Hematopoietic multipotent progenitor cell treated with erythropoietin and hydrocortisone succinate and interleukin-3 and kit ligand, for 8 days (in vitro differentiated cells): ENCODE measurements at places on chromosomes 6 and 20.

DNA sequence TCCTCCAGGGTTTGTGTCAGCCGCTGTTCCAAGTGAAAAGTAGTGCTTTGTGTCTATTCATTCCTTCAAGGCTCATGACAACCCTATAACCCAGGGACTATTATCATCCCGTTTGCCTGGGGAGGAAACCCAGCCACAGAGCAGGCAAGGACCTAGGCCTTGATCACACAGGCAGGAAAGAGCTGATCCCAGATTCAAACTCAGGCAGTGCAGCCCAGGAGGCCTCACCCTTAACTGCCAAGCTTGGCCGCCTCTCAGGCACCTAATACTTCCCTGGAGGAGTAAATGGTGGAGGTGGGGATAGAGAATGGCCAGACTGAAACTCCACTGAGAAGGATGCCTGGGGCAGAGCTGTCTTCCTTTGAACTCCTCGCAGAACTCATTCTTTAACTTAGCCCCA, 215.1 kb upstream of the QKI start:
- DNase-seq = no peak

DNA sequence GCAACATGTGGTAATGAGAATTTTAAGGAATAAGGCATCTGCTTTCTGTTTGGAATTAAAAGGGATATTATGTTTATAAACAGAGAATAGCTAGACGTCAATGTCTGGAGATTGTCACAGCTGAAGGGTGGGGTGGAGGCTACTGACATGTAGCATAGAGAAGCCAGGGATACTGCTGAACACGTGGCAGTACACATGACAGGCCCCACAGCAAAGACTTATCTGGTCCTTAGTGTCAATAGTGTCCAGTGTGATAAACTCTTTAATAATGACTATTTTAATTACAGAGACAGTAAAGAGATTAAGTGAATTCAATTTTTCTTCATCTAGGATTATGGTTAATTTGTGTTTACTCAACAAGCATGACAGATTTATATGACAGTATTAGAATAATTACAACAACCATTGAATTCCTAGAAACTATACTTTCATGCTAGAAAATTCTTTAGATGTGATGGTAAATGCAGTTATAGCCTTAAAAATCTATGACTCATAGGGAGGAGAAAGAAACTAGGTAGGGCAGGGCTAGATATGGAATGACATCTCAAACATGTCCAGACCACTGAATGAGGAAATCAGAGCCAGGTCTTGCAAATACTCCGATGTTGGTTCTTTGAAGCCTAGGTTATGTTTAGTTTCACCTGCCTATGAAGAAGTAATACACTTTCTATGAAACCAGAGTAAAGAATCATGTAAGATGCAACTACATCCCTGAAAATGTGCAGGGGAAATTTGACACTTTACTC, 399.5 kb downstream of the PHF3 start:
- DNase-seq = no peak

DNA sequence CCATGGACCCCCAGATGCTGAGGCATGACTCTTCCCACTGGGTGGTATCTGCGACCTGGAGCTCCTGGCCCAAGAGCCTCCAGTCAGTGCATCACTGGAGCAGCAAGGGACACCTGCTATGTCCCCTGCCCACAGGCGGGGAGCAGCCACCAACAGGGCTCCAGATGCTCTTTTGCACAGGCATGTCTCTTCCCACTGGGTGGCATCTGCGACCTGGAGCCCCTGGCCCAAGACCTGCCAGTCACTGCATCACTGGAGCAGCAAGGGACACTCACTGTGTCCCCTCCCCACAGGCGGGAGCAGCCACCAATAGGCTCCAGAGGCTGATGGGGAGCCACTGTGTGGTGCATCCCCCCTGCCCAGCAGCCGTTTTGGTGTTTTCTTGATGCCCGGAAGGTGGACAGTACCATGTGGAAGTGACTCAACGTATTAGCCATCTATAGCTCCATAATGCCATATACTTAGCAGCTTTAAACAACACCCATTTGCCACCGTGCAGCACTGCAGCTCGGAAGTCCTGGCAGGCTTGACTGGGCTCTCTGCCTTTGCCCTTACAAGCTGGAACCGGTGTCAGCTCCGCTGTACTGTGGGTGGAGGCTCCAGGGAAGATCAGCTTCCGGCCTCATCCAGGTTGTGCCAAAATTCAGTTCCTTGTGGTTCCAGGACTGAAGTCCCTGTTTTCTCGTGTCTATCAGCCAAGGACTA, 124.9 kb upstream of the CST7 start:
- no peak for DNase-seq

GRCh38 chr6:134307870-134308269, 10.0 kb downstream of the SGK1 start:
- DNase-seq = no peak

- no peak for DNase-seq
Observed at GRCh38 chr6:5080574-5080973, 4.6 kb upstream of the PPP1R3G start.

- DNase-seq = no peak
Observed at GRCh38 chr20:40718982-40719729, 30.1 kb upstream of the MAFB start.

DNA sequence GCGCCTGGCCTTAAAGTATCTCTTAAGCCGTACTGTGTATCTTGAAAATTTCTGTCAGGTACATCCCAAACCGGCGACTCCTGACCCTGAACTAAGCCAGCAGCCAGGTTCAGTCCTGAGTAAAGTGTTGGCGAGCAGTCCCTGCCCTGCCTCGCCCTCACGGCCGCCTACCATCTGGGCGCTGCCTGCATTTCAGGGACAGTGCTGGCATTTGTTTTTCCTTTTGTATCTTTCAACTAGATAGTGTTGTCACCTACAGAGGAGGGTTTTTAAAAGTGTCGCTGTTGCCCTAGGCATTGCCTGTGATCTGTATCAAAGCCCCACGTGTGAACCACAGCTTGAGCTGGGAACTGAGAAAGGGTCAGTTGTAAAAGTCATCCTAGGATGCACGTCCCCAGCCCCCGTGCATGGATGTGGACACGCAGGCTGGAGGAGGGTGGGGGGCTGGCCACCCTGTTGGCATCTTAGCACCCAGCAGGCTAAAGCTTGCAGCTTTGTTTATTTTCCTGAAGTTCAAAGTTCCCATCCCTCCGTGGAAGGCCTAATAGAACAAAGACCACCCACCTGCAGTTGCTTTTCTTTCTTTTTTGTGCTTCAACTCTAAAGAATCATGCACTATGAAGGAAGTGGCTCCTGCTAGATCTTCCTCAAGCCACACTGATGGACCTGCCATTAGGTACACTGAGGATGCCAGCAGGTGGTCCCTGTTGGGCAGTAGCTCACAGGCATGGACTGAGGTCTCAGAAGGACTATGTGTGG, 136.8 kb downstream of the ZDHHC14 start:
- no peak for DNase-seq

- no peak for DNase-seq
Observed at GRCh38 chr20:31770243-31770642, 31.2 kb downstream of the TPX2 start.

DNA sequence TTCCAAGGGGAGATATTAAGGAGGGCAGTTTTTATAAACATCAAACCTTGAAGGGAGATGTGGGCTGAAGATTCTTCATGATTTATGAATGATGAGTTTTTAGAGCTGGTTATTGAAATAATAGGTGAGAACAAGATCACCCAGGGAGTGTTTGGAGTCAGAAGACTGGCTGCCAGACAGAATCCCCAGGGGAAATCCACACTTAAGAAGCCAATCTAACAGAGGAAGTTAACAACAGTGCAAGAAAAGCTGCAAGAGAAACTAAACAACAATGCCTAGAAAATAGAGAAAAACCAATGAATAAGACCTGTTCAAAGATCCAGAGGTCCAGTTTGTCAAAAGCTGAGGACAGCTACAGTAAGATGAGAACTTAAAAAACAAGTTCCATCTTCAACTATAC, 167.9 kb upstream of the MAN1A1 start:
- no peak for DNase-seq

DNA sequence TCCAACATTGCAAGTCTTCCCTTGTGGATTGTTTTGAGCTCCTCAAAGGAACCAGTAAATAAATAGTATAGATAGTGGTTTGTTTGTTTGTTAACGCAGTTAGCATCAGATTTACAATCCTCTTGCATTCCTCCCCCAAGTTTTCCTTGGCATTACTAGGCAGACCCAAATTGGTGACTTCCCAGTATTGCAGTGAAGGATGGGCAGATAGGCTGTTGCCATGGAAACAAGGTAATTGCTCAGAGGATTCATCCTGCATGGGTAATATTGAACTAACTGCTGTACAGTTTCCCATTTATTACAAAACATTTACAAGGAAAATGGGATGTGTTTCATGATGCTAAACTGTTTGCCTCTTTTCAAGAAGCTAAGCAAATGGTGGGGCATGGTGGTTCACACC, 477.2 kb downstream of the EPM2A start:
- DNase-seq = no peak

DNA sequence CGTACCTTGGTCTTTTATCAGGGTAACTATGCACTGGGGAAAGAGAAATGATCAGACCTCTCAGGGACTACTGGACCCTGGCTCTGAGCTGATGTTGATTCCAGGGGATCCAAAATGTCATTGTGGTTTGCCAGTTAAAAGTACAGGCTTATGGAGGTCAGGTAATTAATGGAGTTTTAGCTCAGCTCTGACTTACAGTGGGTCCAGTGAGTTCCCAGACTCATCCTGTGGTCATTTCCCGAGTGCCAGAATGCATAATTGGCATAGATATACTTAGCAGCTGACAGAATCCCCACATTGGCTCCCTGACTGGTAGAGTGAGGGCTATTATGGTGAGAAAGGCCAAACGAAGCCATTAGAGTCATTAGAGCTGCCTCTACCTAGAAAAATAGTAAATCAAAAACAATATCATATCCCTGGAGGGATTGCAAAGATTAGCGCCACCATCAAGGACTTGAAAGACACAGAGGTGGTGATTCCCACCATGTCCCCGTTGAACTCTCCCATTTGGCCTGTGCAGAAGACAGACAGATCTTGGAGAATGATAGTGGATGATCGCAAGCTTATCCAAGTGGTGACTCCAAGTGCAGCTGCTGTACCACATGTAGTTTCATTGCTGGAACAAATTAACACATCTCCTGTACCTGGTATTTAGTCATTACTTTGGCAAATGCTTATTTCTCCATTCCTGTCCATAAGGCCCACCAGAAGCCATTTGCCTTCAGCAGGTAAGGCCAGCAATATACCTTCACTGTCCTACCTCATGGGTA, 152.4 kb downstream of the THBS2 start:
- no peak for DNase-seq

- peak; percentile 47 for DNase-seq
Observed at GRCh38 chr20:38893565-38894090, 32.6 kb upstream of the FAM83D start.

GRCh38 chr6:45921691-45922281, 93.9 kb downstream of the CLIC5 start:
- DNase-seq = no peak

GRCh38 chr20:7155282-7155681, 387.8 kb downstream of the BMP2 start:
- no peak for DNase-seq

DNA sequence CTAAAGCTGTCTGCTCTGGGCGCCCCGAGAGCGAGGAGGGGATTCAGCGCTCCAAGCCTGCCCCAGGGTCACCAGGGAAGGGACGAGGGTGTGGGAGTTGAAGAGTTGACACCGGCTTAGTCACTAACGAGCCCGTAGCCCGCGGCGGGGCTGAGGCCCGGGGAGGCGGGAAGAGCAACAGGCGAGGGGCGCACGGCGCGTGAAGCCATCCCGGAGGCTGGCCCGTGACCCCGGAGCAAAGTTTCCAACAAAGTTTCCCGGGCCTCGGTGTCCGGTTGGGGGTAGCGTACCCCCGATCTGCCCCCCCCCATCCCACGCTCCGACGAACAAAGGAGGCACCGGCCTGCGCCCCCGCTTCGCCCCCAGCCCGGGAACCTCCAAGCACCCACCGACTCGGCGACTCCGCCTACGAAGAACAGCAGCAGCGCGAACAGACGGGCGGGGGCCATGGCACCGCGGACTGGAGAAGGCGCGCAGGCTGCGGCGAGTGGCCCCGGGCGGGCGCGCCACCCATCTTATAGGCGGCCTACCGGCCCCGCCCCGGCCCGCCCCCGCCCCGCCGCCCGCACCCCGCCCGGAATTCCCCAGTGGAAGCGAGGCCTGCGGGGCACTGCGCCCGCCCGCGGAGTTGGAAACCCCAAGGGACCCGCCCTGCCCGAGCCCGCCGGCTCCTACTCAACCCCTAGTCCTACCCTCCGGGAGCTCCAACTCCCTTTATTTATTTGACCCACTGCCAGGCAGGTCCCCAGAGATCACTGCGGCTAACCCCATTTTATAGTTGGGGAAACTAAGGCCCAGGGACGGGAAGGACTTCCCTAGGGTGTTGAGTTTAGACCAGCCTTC, at the start of gene SDC4:
Gene SDC4 (minus strand): TSS at position 489 of the 843 bp plus-strand sequence. CDS start 40 bp downstream, at position 449.
- peak; percentile 48 for DNase-seq
